ENCODE measurements at places on chromosomes 2 and 18.

- DNase-seq: no peak
These were observed 644.4 kb downstream of the ZEB2 start for GRCh38 chr2:143875295-143876233.

- no peak for DNase-seq
These were observed 27.5 kb upstream of the KCTD1 start for GRCh38 chr18:26575865-26576217.

DNA sequence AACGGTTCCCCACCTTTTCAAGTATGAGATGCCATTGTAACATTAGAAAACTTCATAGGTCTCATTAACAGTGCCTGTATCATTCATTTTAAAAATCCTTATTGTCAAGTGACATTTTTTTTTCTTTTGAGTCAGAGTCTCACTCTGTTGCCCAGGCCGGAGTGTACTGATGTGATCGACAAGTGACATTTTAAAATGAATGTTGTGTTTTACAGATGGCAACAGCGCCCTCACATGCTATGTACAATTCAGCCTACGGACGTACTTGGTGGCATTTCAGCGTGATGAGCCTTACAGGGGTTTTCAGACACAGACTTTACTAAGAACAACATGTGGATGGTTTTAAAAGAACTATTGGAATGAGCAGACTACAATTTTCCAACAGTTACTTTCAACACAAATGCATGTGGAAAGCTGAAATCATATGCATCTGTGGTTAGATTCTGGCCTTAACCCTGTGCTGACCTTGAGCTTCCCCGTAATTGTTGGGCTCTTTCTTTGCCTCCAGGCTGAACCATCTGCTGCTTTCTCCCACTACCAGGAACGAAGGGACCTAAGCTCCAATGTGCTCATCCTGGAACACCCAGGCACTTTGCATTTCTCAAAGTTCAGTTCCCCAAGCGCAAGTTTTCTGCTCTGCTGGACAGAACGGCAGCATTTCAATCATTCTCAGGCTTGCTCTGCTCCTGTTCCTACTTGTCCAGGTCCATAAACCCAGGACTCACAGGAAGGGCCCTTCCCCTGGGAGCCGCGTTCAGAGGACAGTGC, 119.9 kb upstream of the NDUFV2 start:
- DNase-seq: no peak

- no peak for DNase-seq
These were observed 33.4 kb downstream of the ARHGAP25 start for GRCh38 chr2:68767996-68768395.

DNA sequence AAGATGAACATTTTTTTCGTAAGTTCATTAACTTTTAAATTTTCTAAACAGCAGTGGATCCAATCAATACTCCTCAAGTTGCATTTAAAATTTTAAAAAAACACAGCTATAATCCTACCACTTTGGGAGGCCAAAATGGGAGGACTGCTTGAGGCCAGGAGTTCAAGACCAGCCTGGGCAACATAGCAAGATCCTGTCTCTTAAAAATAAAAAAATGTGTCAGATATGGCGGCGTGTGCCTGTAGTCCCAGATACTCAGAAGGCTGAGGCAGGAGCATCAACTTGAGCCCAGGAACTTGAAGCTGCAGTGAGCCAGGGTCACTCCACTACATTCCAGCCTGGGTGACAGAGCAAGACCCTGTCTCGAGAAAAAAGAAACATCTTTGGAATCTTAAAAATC, 59.8 kb upstream of the RNU4ATAC start:
- DNase-seq: no peak

- DNase-seq: no peak
These were observed 90.8 kb downstream of the RHOB start for GRCh38 chr2:20537423-20538307.

- no peak for DNase-seq
These were observed 38.2 kb downstream of the PLEKHM3 start for GRCh38 chr2:207987025-207987716.

DNA sequence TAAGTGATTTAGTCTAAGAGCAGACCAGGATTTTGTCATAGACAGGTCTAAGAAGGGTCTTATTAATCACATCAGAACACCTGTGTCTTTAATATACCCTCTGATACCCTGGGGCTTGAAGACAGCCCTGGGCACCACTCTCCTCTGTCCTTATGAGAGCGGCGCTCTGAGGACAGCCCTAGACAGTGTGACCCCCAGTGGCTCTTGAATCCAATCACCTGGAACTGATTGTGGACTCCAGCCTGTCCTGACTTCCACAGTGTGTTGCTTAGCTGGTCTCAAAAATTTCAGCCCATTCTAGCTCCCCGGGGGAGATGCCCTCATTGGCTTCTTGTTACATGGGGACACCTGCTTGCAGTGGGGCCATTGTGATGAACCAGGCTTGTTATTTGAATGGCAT, 195.8 kb upstream of the SMAD2 start:
- DNase-seq: no peak

GRCh38 chr2:164456619-164457018, 164.7 kb downstream of the GRB14 start:
- DNase-seq: no peak

DNA sequence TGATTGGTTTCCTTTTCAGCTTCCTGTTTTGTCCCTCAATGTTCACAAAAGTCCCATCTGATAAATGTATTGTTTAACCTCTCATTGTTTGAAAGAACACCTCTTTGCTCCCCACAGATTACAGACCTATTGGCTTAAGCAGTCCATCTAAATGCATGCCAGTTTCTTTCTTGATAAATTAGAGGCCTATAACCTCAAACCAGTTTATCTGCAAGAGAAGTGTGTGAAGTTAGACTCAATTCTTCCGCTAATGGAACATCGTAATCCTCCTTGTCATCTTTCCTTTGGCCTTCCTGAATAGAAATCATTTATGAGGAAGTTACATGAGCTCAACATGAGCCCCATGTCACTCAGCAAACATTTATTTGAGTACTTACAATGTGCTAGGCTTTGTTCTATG, 74.0 kb downstream of the FRZB start:
- no peak for DNase-seq

GRCh38 chr2:10720947-10721395, 459 bp upstream of the ATP6V1C2 start:
- no peak for DNase-seq

GRCh38 chr2:234691968-234692955, 195.4 kb upstream of the ARL4C start:
- DNase-seq: no peak

All from activated CD8-positive, alpha-beta memory T cell treated with anti-CD3 and anti-CD28 coated beads, Interleukin-2, amount 50 U/mL, for 4 hours (primary cell).